ENCODE measurements at places on chromosomes 6 and 20.

DNA sequence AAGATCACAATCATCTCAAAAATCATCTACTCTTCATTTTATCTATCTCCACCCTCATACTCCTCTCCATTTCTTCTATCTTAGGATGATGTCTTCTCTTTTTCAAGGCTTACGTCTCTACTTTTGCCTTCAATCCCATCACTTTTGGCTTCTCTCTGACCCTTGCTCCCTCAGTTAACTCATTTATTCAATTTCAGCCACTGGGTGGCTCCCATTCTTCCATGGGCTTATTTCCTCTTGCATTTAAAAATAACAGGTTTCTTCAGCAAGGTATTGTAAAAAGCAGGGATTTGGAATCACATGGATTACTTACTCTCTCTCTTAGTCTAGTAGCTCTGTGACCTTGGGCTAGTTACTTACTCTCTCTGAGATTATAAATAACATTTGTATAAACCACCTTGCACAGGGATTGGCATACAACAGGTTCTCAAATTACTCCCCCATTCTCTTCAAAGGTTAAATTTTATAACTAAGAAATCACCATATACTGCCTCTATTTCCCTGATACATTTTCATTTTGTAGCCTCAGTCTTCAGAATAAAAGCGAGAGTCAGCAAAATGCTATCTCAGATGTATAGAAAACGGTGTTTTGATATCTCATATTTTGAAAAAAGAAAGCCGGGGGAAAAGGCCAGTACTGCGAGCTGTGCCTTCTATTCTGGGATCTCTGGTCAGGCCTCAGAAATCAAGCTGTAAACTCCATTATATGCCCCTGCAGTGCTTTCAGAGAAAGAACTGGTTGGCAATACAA, 5.5 kb downstream of the ZSCAN12 start:
- no peak for DNase-seq

DNA sequence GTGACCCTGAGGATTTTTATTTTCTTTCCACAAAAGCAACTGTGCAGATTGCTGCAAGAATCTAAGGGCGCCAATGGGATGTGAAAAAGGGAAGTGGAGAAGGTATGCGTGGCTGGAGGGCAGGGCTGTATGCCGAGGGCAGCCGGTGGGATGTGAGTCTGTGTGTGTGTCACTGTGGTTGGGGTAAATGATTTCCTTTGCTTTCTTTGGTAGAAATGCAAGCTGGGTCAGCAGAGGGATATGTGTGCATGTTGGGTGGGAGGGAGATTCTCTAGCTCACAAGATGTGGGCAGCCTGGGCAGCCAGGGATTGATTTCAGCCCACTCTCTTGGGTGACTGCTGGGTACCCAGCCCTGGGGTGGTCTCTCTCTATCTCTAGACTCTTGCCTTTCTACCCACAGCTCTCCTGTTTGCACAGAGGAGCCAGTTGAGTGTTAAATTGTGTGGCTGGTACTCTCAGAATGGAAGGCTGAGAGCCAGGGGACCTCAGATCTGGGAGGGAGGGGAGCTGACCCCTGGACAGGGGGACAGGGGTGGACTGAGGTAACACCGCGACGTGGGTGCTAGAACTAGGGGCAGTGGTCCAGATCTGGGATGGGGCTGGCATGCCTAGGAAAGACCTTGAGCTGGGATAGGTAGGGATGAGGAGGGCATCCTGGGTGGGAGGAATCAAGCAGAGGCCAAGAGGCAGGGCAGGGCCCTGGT, 136.8 kb upstream of the RNF24 start:
- no peak for DNase-seq

- DNase-seq = peak; percentile 43
Observed at GRCh38 chr6:41682056-41682477, 43.8 kb downstream of the MDFI start.

DNA sequence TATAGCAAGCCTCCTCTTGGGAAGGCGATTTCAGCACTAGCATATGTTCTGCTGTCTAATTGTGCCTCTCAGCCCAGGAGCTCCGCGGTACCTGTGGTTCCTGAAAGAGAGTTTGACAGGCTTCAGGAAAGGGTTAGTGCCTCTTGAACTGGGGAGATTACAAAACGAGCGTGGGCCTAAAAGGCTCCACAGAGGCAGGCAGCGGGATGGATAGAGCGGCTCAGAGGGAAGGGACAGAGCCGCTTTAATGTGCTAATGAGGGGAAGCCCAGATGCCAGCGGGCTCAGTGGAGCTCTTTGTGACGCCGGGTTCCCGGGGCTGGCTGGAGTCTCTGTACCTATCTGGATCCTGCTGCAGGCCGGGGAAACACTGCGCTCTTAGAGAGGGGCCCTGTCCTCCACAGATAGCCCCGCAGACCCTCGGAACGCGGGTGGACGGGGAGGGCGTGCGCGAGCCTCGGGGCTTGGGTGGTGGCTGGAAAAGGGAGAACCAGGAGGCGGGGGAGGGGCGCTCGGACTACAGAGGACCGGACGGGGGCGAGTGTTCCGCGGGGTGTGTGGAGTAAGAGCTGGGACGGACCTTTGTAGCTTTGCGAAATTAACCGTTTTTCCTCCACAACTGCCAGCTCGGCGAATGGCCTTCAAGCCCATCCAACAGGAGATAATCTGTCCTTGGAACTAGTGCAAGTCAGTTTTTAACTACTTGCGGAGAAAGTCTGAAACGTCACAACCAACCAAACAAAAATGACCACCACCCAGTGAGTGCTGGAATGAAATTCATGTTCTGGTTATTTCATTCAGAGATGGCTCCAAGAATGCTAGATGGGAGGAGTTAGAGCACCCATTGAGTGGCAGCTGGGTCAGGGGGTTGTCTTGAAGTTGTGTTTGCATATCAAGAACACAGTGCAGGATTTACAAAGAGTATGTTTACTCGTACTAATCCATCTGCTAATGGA, 13.0 kb downstream of the SLC35F1 start:
- peak; percentile 43 for DNase-seq

DNA sequence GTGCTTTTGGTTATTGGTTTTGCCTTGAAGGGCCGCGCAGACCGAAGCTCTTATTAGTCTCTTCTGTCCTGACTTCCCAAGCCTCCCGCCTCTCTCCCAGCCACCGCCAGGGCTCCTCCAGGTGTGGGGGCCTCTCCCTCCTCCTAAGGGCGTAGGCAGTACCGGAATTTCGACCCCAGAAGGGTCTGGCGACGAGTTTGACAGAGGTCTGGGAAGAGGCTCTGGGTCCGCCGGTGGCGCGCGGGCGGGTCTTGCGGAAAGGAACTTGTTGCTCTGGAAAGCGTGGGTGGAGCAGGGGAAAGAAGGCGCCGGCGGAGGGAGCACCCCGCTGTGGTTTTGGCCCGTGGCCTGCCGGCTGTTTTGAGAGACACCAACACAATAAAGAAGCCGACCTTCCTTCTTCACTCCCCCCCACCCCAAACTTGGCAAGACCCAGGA, 1.8 kb downstream of the PCSK2 start:
- no peak for DNase-seq

All from nucleus accumbens (tissue), 56 donors.